Mucosa of descending colon (tissue), 3 donors: ENCODE measurements at places on chromosomes 13 and 19. TPM values are rescaled to one million over a fixed set of nuclear protein-coding genes. Genes with fewer than 3 reads are reported as not detected.

DNA sequence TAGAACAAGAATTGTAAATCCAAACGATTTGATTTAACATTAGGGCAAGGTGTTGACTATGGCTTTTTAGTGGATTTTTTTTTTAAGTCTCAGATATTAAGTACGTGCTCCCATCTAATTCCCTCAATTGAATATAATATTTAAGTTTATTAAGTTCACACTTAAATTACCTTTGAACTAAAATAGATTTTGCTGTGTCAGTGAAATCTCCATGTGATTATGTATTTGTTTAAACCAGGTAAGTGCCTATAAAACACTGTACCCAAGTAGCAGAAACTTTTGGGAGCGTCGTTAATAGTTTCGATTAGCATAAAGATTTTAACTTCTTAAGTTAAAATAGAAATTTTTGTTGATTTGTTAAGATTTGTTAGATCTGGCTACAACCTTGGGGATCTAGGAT is 1.6 kb downstream of the CLN5 start:
- DNase-seq = no peak

Gene SIAH3
- total RNA-seq = 0.06 TPM

- no peak for DNase-seq
These were observed 158.2 kb downstream of the HS6ST3 start for GRCh38 chr13:96248103-96248502.

Gene RDH8
- total RNA-seq = not detected

DNA sequence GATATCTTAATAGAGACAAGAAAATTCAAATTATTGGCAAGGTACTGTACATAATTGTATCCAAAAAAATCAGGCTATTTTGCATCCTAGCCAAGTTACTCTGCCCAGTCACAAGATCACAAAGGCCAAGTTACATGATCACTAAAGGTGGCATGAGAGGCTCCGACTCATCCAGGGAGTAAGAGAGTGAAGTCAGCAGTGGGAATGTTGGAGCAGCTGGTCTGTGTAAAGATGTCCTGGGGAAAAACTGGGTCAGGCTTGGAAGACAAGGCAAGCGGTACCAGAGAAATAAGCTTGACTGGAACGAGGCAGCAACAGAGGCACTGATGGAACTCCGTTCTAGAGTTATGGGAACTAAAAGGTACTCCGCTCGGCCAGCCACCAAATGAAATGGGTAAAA is 50.2 kb upstream of the PSG2 start:
- no peak for DNase-seq

- DNase-seq = no peak
These were observed 36.3 kb downstream of the ELF1 start for GRCh38 chr13:40982772-40983171.

Gene ZNF578
- 0.27 TPM for total RNA-seq

Gene PSPN
- total RNA-seq = 2.0 TPM

Gene RNASEH2A
- 5.5 TPM for total RNA-seq

Gene SMIM17
- 0.47 TPM for total RNA-seq
